ENCODE measurements at places on chromosomes 1 and 21.

GRCh38 chr1:16392740-16393569, 25.9 kb downstream of the SZRD1 start:
- no peak for DNase-seq

- DNase-seq = peak; percentile 24
Observed at GRCh38 chr1:3942416-3943122, 42.5 kb upstream of the C1orf174 start.

- DNase-seq = no peak
Observed at GRCh38 chr1:201877877-201878401, 10.8 kb upstream of the SHISA4 start.

GRCh38 chr1:53088616-53089300, 26.7 kb downstream of the PODN start:
- no peak for DNase-seq

GRCh38 chr1:203317429-203318228, 12.3 kb downstream of the BTG2 start:
- DNase-seq = no peak

- no peak for DNase-seq
Observed at GRCh38 chr1:93079685-93080141, 630 bp downstream of the MTF2 start.

GRCh38 chr1:41496080-41497055, 11.9 kb upstream of the EDN2 start:
- DNase-seq = no peak

GRCh38 chr1:34918386-34918976, 11.0 kb downstream of the DLGAP3 start:
- no peak for DNase-seq

- DNase-seq = no peak
Observed at GRCh38 chr1:180145446-180145845, 9.2 kb upstream of the QSOX1 start.

- no peak for DNase-seq
Observed at GRCh38 chr1:181759481-181759880, 276.2 kb downstream of the CACNA1E start.

DNA sequence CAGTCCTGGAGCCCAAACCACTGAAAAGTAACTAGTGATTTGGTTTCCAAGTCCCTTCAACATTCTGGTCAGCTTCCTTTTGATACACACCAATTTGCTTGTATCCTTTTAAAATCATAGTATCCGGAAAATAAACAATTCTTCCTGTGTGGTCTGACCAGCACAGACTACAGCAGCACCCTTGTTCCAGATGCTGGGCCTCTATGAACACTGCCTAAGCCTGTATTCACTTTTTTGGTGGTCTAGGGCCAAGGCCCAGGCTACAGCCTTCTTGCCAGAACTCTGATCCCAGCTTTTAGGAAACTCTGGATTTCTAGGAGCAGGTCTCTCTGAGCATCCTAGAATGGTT, 801 bp upstream of the DDAH1 start:
- no peak for DNase-seq

GRCh38 chr1:28602536-28603439, 10.7 kb downstream of the RAB42 start:
- no peak for DNase-seq

DNA sequence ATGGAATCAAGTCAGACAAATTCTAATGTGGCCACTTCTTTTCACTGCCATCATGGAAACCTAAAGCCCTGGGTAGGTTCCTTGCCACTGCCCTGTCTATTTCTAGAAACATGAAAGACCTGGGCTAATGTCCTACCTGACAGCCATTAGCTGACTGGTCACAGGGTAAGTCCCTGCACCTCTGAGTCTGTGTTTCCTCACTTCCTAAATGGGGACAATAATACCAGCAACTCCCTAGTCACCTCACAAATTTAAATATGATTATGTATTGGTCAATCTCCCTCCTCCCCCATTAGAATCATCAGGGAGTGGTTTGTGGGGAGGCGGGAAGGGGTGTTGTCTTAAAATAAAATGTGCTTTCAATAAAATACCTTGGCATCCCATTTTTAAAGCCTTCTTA, 2.2 kb downstream of the CREG1 start:
- DNase-seq = no peak

GRCh38 chr21:22280851-22281250, 1282.6 kb downstream of the NCAM2 start:
- DNase-seq = no peak

GRCh38 chr1:28510970-28511440, 5.2 kb downstream of the RCC1 start:
- DNase-seq = no peak

DNA sequence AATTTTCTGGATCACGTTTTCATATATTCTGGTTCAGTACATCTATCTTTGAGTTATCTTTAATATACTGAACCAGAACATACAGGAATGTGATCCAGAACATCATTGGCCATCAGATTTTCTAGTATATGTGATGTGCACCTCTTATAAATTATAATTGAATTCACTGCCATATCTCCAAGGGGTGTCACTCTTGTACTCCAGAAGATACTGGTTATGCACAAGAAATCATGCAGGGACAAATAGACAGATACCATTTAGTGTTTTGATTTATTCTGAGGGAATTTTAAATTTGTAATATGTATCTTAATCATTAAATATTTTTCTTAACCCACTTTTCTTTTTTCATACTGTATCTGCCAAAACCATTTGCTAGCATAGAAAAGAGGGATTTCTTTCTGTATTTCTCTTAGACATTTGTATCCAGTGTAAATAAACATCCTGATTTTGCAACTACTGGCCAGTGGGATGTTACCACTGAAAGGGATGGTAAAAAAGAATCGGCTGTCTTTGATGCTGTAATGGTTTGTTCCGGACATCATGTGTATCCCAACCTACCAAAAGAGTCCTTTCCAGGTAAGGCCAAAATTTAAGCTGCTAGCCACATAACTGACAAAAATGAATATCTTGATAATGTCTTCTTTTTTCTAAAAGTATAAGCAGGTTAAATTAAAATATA, 16.7 kb downstream of the FMO3 start:
- DNase-seq = no peak

DNA sequence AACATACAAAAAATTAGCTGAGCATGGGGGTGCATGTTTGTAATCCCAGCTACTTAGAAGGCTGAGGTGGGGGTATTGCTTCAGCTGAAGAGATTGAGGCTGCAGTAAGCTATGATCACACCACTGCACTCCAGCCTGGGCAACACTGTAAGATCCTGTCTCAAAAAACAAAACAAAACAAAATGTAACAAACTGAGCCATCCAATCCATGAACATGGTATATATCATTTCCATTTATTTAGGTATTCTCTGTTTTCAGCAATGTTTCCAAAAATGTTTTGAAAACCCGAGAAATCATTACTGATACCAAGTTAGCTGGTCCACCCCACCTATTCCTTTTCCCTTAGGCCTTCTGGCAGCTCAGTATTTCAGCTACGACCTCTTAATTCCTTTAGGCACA, 18.4 kb downstream of the ATPAF1 start:
- no peak for DNase-seq

DNA sequence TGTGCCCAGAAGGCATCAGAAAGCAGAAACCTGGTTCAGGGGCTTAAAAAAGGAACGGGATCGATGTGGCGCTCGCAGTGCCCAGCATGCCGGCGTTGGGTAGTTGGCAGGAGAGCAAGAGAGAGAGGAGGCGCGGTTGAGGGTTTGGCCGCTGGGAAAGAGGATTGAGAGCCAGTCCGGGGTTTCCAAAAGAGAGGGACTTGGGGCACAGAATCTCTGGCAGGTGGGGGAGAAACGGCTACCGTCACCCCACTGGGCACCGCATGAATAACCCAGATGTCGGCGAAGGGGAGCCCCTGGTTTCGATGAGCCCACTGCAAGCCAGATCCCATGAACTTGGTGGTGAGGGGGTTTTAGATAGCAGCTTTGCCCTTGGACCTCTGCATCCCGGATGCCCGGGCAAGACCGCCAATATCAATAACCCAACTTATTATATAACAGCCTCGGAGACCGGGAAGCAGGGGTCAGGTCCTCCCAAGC, 60.4 kb upstream of the ACOT11 start:
- DNase-seq = no peak

DNA sequence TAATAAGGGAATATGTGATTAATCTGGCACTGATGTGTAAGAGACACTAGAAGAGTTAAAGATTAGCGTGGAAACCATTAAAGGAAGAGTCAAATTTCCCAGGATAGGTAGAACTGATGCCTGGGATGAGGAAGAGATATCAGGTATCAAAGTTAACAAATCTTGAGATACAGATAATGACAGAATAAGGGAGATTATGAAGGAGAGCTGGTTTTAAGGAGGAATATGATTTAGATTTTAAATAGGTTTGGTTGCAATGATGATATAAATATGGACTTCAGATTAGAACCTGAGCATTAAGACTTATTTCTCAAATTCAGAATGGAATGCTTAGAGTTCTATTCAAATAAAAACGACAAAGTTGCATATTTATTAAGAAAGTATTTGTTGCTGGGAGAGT, 26.2 kb downstream of the MAGI3 start:
- DNase-seq = no peak

GRCh38 chr1:202553560-202554038, 156.7 kb downstream of the SYT2 start:
- DNase-seq = no peak
